ENCODE measurements at places on chromosomes 12 and 14.

GRCh38 chr14:82755923-82756322, 1222.3 kb upstream of the SEL1L start:
- no peak for DNase-seq

GRCh38 chr14:75340921-75341320, 62.3 kb downstream of the FOS start:
- DNase-seq = no peak

DNA sequence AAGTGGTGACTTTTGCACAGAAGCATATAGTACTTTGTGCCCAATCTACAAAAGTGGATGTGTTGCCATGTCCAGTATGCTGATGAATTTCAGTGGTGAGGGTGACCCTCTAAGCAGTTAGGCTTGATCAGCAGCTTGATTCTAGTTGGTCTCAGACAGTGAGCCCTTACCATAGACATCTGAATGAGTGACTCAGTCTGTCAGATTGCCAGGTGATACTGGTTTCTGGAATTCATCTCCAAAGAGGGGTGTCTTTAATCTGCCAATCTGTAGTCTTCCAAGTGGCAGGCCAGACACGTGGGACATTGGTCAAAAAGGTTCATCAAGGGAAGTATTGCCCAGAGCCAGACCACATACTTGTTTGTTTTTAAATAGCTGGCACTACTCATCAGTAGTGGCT, 187.4 kb upstream of the SLC16A7 start:
- DNase-seq = no peak

GRCh38 chr14:101197595-101198397, 294.3 kb upstream of the RTL1 start:
- no peak for DNase-seq

DNA sequence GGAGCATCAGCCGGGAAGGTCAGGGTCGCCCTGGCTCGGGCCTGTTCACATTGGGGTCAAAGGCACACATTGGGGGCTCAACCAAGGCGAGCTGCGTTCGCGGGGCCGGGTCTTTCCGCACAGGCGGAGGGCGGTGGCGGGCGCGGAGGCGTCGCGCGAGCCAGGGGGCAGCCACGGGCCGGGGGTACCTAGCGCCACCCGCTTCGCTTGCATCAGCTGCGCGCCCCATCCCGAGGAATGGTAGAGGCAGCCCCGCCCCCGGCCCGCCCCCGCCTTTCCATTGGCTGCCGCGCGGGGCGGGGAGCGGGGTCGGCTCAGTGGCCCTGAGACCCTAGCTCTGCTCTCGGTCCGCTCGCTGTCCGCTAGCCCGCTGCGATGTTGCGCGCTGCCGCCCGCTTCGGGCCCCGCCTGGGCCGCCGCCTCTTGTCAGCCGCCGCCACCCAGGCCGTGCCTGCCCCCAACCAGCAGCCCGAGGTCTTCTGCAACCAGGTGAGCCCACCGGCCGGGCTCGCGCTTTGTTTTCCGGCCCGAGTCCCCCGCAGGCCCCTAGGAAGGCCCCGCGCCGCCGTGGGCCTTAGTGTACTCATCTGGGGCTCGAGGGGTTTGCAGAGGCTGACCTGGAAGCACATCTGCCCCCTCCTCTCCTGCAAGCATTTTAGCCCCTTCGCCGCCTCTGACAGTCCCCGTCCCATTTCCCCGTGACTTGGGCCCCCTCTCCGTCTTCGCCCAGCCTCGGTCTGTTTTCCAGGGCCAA, at the start of gene ALDH2:
ALDH2 (plus strand) TSS at position 326 of the 754 bp plus-strand sequence; CDS start at position 376, 50 bp downstream.
- no peak for DNase-seq

Measured in NCI-H1417 treated with DMSO at 0.1 percent for 48 hours (cell line).